Left lobe of liver (tissue), 2 donors: ENCODE measurements at places on chromosomes 3 and 15. TPM values are rescaled to one million over a fixed set of nuclear protein-coding genes. Genes with fewer than 3 reads are reported as not detected.
A peak's percentile ranks its signal among the peaks of the same experiment; 100 is the strongest.

DNA sequence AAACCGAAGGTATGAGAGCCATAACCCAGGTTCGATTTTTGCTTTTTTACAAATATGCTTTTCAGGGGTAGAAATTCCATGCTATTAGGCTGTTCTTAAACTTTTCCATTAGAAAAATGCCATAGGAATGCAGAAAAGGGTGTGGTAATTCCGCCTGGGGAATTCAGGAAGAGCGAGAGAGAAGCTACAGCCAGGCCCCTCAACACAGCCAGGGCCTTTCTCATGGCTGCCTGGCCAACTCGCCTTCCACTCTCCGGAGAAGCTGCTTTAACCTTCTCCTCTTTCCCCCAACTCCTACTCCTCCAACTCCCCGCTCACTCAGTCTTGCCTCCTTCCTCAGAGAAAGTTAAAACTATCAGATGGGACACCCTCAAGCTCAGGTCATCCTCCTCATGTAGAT lies 9.1 kb upstream of the TICRR start:
- DNase-seq: no peak

The HDAC11 gene
- 4.6 TPM for total RNA-seq

The ADAMTS7 gene
- 0.86 TPM for total RNA-seq

- no peak for DNase-seq
These were observed 62.3 kb upstream of the GATA2 start for GRCh38 chr3:128555098-128555825.

The GRAMD2A gene
- total RNA-seq: not detected

The KLHL6 gene
- 0.65 TPM for total RNA-seq

GRCh38 chr3:46896386-46896785 lies 18.9 kb downstream of the PTH1R start:
- no peak for DNase-seq

DNA sequence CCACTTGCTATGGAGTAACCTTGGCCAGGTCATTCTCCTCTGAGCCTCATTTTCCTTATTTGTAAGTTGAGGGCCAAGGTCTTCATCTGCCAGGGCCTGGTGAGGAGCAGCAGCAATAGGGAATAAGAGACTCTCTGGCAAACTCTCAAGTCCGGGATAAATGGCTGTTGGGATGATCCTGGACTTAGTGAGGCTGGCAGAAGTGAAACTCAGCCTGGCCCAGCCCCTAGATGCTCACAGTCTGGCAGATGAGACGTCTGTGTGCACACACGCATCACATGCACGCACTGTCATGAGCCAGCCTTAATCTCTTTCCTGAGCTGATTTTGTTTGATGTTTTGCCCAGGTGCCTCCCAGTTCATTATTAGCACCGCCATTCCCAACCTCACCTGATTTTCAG lies 26.8 kb downstream of the SLC6A6 start:
- no peak for DNase-seq

GRCh38 chr15:55494931-55495330 lies 13.1 kb downstream of the DNAAF4 start:
- no peak for DNase-seq

The ABHD17C gene
- 3.7 TPM for total RNA-seq

The SCN11A gene
- 0.15 TPM for total RNA-seq

- DNase-seq: no peak
These were observed 18.1 kb downstream of the H1-8 start for GRCh38 chr3:129560911-129561594.

The TTLL13 gene
- total RNA-seq: 0.15 TPM

DNA sequence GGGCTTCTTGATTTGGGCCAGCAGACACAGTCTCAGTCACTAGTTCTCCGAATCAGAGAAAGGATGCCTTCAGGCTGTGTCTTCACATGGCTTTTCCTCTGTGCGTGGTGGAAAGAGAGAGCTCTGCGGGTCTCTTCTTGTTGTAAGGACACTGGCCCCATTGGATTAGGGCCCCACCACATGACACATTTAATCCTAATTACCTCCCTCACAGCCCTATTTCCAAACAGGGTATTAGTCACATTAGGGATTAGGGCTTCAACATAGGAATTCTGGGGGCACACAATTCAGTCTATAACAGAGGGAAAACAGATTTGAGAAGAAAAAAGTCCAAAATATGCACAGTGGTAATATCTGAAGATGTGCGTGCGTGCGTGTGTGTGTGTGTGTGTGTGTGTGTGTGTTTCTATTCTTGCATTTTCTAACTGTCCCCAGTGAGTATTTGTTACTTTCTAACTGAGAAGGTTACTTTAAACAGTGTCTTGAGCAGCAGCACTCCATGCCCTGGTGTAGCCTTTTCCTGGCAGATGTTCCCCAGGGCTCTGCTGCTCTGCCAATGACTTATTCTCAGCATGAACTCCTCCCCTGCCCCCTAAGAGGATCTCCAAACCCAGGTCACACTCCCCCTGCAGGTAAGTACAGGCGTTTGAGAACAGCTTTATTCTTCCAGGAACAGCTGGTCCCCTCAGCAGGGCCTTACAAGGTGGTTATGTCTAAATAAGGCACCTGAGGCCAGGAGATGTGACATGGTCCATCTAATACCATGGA lies 72.9 kb downstream of the RPL39L start:
- no peak for DNase-seq

GRCh38 chr15:67177752-67178151 lies 76.7 kb downstream of the AAGAB start:
- no peak for DNase-seq

DNA sequence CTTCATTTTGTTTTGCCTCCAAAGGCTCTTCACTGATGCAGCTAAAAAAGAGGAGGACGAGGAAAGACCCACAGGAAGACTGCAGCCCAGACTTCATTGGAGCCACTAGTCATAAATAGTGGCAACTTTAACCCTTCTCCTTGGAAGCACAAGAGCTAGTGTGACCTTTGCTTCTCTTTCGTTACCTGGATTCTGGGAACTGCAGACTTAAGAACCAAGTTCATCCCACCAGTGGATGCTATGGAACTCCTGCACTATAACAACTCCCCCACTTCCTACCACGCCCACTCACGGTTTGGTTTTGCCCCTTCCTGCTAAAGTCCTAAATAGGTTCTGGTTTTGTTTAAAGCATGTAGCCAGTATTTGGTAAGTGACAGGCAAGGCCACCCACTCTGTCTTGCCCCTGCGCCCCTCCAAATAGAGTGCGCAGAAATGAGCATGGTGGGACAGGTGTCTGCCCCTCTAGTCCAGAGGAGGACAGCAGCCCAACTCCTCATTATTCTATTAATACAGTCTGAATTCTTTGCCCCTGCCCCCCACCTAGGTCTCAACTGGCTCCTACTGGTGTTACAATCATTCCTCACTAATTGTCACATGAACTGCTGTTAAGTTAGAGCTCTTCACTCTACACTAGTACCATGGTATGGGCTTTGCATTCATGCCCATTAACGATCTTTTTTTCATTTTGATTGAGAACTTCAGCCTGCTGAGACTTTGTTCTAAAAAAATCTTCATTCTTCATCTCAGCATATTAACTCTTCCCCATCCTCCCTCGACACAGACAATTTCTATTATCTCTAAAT lies 504.6 kb downstream of the FOXP1 start:
- DNase-seq: no peak

GRCh38 chr3:102200126-102200525 lies 234.7 kb upstream of the ZPLD1 start:
- no peak for DNase-seq

- no peak for DNase-seq
These were observed 14.1 kb downstream of the ANKRD34C start for GRCh38 chr15:79296583-79296982.

The TMC3 gene
- total RNA-seq: not detected

DNA sequence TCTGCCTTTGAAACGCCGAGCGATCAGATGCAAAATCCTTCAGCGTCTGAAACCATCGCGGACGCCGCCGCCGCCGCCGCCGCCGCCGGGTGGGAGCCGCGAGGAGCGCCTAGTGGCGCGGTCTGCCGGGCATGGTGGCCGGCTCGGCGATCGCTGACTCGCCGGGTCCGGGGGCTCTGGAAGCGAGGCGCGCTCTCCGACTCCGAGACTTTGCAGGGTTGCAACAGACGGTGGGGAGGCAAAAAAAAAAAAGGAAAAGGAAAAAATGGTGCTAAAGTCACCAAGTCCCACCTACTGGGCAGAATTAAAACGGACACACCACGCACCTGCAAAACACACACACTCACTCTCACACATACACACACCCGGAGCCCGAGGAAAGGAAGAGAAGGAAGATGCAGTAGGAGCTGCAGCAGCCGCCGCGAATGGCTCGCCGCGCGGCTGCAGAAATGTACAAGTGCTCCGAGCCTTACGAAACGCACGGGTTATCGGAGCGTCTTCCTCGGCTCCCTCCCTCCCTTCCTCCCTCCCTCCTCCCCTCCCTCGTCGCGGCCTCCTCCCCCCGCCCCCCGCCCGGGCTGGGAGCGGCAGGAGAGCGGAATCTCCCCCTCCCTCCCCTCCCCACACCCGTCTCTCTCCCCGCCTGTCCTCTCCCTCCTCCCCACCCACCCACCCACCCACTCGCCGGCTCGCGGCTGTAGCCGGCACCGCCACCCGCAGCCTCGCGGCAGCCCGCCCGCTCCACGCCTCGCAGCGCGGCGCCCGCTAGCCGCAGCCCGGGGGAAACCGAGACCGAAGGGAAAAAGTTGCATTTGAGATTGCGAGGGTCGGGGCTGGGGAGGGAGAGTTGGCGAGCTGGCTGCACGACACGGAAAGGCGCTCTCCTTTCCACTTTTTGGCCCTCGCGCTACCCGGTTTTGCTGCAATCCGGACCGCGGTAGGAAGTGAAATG lies at the start of gene NTRK3:
NTRK3 (minus strand) TSS at position 461 of the 952 bp plus-strand sequence. CDS start 586 bp downstream, outside the sequence.
- no peak for DNase-seq

DNA sequence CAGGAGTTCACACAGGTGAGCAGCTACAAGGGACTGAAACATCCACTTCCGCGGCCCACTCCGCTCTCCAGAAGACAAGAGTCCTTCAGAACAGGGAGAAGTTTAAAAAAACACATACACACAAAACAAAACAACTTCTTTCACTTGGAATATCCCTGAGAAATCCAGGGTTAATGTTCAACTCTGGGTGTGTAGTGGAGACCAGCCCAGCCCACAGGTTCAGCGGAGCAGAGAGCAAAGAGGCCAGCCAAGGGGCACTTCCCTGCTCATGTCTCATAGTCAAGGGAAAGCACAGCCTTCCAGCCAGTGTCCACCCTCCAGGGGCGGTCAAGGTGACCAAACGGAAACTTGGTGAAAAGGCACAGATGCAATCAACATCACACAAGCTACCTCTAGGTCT lies 41.6 kb downstream of the WNT5A start:
- peak; percentile 74 for DNase-seq

DNA sequence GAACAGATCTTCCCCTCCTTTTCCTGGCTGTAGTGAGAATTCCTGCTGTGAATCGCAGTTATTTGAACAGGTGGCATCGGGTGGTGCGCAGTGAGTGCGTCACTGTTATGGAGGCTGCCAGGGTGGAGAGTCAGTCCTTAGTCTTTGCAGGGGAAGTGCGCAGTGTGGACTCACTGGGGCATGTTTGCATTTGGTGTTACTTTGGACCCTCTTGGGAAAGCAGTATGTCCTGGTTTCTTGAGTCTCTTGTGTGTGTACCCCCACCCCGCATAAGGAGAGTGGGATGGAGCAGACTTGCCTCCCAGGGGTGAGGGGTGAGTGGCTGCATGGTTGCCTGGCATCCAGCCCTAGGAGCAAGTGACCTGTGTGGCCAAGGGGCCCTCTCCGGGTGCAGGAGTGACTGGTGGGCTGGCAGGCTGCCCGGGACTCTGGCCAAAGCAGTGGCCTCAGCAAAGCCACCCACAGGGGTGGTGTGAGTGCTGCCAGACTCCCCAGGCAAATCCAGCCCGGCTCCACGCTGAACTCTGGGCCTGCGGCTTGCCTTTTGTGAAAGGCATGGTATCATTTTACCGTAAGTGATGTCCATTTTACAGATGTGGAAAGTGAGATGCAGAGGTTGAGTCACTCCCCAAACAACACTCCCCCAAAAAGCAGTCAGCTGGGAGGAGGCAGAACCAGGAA lies 46.4 kb downstream of the DNASE1L3 start:
- peak; percentile 96 for DNase-seq

- no peak for DNase-seq
These were observed 75.3 kb upstream of the BLM start for GRCh38 chr15:90641581-90642463.

The CHRM5 gene
- total RNA-seq: not detected

DNA sequence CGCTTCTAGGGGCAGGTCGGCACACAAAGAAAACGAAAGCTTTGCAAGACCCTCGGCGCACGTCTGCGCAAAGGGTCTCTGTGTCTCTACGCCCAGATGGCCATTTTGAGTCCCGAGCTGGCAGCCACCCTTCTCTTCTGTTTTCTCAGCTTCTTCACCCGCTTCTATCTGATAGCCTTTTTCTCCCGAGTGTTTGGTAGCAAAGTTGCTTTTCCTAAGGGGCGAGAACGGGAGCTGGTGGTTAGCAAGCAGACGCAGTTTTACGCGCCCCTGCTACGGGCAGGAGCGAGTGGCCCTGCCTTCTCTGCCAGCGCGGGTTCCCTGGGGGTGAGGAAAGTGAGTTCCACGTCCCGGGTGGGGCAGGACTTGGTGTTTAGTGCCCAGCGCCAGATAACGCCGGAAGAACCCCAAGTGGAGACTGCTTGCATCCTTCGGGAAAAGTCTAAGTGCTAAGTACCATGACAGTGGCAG lies 2.9 kb upstream of the MKRN2 start:
- DNase-seq: no peak

The BCL2A1 gene
- total RNA-seq: 0.58 TPM
